ENCODE measurements at places on chromosomes 7 and 10.
A peak's percentile ranks its signal among the peaks of the same experiment; 100 is the strongest.

DNA sequence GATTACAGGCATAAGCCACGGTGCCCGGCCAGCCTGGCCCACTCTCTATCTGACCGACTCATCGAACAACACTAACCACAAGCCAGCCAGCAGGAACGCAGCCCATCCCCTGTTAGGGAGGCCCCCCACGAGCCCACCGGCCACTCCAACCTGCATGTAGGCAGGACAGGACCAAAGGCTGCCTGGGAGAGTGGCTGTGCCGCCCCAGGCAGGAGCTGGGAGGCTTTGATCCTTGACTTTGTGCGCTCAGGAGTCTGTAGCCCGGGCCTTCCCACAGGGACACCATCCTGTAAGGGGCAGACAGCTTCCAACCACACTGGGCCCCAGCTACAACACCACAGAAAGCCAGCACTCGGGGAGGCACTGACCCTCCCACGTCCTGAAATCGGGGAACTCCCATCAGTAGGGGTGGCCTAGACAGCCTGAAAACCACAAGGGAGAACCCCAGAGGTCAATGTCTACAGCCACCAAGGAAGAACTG is 29.4 kb downstream of the GRID1 start:
- DNase-seq = no peak

- DNase-seq = no peak
These were observed 237.8 kb downstream of the MAD1L1 start for GRCh38 chr7:1994931-1995330.

- DNase-seq = no peak
These were observed 9.9 kb downstream of the PHTF2 start for GRCh38 chr7:77808517-77808916.

- DNase-seq = no peak
These were observed 3.0 kb upstream of the PANK1 start for GRCh38 chr10:89648074-89648473.

GRCh38 chr10:21749788-21750187 is 215.8 kb downstream of the MLLT10 start:
- no peak for DNase-seq

- DNase-seq = peak; percentile 91
These were observed 291.8 kb downstream of the CRPPA start for GRCh38 chr7:16129431-16130110.

GRCh38 chr10:117262291-117262902 is 21.5 kb downstream of the SLC18A2 start:
- DNase-seq = no peak

GRCh38 chr10:18073314-18073713 is 66.9 kb upstream of the CACNB2 start:
- no peak for DNase-seq

GRCh38 chr10:25177754-25178135 is 2.9 kb downstream of the GPR158 start:
- DNase-seq = no peak

DNA sequence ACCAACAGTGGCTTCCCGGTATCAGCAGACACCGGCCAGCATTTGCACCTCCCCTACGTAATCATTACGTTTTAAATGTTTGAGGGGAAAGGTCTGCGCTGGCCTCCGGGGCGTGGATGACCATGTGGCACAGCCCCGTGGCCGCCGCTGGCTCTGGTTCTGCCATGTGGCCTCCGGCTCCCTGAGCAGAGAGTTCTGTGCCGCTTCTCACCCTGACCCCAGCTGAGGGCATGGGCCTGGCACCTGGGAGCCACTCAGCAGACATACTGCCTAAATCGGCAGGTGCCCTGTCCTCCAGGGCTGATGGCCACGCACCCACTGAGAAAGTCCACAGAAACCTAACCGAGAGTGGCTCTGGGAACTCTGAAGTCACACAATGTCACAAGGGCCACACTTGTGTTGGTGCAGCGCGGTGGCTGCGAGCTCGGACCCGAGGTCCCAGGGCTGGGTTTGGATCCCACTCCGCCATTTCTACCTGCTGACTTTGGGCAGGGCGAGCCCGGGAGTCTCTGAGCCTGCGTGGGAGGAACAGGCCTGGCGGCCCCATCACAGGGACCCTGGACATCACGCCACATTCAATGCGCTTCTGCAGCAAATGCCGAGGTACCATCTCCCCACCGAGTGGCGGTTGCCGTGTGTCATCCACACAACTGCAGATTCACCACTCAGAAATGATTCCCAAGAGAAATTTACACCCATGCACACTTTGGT is 25.3 kb downstream of the CFAP46 start:
- DNase-seq = no peak

DNA sequence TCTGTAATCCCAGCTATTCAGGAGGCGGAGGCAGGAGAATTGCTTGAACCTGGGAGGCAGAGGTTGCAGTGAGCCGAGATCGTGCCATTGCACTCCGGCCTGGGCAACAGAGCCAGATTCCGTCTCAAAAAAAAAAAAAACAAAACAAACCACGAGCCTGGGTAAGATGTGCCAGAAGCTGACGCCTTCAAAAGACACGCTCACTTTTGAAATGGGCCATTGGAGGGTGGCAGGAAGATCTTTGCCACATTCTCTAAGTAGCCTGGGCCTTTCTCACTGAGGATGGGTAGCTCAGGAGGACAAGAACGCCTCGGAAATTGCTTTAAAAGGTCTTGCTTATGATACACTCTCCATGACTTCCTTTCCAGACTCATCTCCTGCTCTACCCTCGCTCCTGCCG is 172.7 kb downstream of the SH3PXD2A start:
- no peak for DNase-seq

- DNase-seq = no peak
These were observed 32.9 kb downstream of the PPP2R2D start for GRCh38 chr10:131933696-131934086.

DNA sequence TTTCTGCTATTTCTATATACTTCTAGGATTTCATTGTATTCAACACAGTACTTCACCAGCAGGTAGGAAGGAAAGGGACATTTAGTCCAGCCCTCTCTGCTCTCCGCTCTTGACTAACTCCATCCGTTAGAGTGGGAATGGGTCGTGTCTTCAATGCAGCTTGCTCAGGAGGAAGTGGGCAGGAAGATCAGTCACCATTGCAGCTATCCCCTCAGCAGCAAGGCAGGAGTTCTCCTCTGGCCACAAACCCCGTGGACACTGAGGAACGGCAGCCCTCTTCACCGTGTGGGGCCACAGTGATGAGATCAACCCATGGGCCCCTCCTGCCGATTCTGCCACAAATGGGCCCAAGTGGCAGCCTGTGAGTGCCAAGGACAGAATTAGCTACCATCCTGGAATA is 30.2 kb upstream of the IKZF1 start:
- DNase-seq = no peak

- DNase-seq = no peak
These were observed 308.3 kb upstream of the SHH start for GRCh38 chr7:156120552-156120951.

GRCh38 chr10:70430493-70431445 is 10.7 kb downstream of the NODAL start:
- DNase-seq = peak; percentile 97

DNA sequence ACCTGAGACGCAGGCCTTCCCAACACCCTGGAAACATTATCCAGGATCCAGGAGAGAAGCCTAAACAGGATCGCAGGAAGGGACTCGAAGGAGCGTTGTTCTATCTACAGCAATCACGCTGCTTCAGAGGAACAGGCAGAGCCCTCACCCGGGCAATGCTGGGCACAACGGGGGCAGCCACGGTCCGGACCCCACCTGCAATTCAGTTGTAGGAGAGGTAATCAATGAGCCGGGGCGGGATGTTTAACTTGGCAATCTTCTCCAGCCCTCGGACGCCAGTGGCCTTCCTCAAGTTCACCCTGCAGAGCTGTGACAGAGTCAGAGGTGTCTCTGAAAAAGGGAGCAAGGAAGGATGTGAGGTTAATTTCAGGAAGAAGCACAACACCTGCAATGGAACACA is 25.9 kb downstream of the ASB13 start:
- no peak for DNase-seq

DNA sequence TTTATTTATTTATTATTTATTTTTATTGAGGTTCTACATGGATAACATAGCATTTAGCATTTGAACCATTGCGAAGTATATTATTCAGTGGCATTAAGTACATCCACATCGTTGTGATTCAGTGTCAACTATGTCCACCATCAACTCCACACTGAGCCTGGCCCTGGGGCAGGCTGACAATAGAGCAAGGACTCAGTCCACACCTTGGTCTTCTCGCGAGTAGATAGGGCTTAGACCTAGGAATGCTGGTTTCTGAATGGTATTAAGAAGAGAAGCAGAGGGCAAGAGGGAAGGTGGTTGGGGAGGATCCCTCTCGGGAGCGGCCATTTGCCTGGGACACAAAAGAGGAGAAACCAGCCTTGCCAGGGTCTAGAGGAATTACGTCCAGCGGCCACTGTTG is 599.2 kb upstream of the MGMT start:
- DNase-seq = no peak

DNA sequence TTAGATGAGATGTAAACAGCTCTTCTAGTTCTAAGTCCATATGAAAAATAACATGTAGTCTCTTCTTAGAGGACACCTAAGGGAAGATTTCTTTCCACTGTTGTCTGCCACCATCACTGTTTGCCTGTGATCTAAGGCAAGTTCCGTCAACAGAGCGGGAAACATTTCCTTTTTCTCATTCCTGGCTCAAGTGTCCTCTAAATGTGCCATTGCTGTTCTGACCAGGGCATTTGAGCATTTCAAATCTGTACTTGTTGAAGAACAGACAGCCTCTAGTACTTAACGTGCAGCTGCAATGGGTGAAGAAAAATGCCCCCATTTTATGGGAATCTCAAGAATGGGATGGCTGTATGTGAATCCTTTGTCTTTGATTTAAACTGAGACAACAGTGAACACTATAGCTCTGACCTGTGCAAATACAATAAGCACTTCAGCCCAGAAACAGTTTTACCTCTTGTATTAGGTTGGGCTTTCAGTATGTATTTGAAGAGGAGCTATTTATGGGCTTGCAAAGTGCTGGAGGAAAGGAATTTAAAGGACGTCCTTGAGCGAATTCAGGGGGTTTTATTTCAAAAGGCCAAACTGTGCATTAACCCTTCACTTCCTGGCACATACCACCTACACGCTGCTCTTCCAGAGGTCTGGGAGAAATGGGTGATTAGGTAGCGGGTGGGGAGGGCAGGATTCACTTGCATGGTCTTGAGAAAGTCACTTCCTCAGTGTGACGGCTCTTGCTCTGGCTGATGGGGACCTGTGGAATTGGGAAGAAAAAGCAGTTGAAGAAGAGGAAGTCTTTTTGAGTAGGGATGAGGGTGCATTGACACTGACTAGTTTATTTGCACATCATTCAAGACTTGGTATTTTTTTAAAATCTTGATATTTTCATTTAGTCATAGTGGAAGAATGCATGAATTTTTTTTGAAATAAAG is 66.1 kb downstream of the THNSL1 start:
- peak; percentile 28 for DNase-seq

DNA sequence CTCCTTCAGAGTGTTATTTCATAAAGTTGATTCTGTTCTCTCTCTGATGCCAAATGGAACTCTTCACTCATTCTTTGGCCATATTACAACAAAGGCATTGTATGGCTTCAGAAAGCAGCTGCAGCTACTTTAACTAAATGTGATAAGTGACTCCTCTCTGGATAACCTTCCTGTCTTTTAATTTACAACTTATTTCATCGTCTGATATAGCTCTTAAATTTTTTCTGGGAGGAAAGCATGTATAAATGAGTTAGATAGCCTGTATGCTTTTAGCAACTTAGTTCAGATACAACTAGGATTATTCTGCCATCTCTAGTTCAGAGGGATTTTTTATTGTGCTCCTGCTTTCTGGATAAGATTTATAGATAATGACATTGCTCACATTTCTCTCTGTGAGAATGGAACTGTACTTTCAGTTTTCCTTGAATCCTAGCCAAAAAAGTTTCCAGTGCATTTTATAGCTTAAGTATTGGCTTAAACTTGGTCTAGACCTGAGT is 57.5 kb downstream of the KLHDC10 start:
- DNase-seq = peak; percentile 69

DNA sequence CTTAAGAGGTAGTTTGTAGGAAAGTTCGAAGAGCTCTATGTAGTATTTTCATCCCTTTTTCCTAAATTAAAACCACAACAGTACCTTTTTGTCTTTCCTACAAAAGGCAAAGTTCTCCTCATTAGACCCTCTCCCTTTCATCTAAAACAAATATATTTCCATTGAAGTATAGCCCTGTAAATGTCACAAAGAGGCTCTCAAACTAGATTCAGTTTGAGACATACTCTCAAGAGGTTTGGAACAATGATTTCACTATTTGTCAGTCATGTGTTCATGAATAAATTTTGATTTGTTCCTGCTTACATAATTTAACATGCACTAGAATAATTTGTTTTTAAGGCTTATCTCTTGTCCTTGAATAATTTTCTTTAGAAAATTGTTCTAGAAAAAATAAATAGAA is 12.2 kb downstream of the TAS2R16 start:
- no peak for DNase-seq

- no peak for DNase-seq
These were observed 9.4 kb downstream of the PRSS58 start for GRCh38 chr7:142248166-142249160.

- DNase-seq = no peak
These were observed 208.5 kb downstream of the FOXP2 start for GRCh38 chr7:114623146-114623545.

GRCh38 chr10:86647773-86648703 is 6.3 kb upstream of the OPN4 start:
- DNase-seq = no peak

DNA sequence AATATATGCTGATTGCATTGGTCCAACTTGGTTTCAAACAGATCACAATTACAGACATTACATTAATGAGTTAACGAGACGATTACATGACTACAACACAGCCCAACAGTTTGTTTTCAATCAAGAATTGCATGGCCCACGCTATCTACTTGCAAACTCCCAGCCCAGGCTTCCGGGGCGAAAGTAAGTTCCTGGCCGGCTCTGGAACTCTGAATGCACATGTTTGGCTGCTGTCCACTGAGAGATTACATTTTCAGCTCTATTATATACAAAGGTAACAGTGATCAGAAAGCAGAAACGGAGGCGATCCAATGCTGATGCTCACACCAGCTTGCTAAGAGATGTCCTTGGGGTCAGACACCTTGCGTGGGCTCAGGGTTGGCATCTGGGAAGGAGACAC is 206.3 kb downstream of the FANK1 start:
- DNase-seq = peak; percentile 20

GRCh38 chr10:33732161-33732680 is 397.8 kb upstream of the NRP1 start:
- DNase-seq = peak; percentile 79

All from choroid plexus epithelial cell (primary cell).